ENCODE measurements at places on chromosomes 4 and X. TPM values are rescaled to one million over a fixed set of nuclear protein-coding genes. Genes with fewer than 3 reads are reported as not detected.

- DNase-seq, result no peak
Observed at GRCh38 chr4:26568446-26568994, 15.4 kb upstream of the TBC1D19 start.

MORC4 gene
- total RNA-seq, result 7.0 TPM

DNA sequence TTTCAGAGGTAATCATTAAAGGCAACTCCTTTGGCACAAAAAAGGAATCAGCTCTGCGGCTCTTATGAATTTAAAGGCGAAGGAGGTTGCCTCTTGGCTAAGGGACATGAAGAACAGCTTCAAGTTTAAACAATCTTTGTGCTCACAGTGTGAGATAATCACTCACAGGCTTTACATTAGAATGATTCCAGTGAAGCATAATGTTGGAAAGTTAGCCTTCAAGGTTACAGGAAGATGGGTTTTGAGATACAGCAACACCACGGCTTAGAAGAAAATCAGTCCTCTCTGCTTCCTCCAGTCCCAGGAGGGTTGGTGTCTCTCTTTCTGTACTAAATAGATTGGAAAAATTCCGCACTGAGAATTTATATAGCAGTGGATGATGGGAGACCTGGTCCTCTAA lies 11.6 kb upstream of the SCD5 start:
- DNase-seq, result no peak

- DNase-seq, result no peak
Observed at GRCh38 chr4:65825116-65825753, 154.9 kb upstream of the EPHA5 start.
